Epithelial cell of umbilical artery (primary cell): ENCODE measurements at places on chromosomes 11 and 22. TPM values are rescaled to one million over a fixed set of nuclear protein-coding genes. Genes with fewer than 3 reads are reported as not detected.

MS4A14 gene
- not detected in 2 replicates for total RNA-seq

OR51M1 gene
- total RNA-seq, result not detected in 2 replicates

DEPDC7 gene
- total RNA-seq, result 0.32 and 0.91 TPM in 2 replicates

TMEM184B gene
- 19.6 and 22.7 TPM in 2 replicates for total RNA-seq

CYTH4 gene
- 0.15 TPM in 1 of 2 replicates, not detected in the other for total RNA-seq

ANO5 gene
- 4.9 and 6.2 TPM in 2 replicates for total RNA-seq

SUSD2 gene
- under 0.01 and 0.15 TPM in 2 replicates for total RNA-seq

CALCB gene
- 0.30 TPM in 1 of 2 replicates, not detected in the other for total RNA-seq

GALNT18 gene
- 12.0 and 14.0 TPM in 2 replicates for total RNA-seq

LDHAL6A gene
- total RNA-seq, result not detected in 2 replicates

FAM227A gene
- total RNA-seq, result 2.9 and 4.6 TPM in 2 replicates

MRPL21 gene
- 83.3 and 103 TPM in 2 replicates for total RNA-seq

HEPHL1 gene
- total RNA-seq, result not detected in 2 replicates

TLCD5 gene
- 5.5 and 9.3 TPM in 2 replicates for total RNA-seq

MS4A15 gene
- not detected in 2 replicates for total RNA-seq

PNPLA5 gene
- not detected in 2 replicates for total RNA-seq

OR6X1 gene
- not detected in 2 replicates for total RNA-seq

CHADL gene
- 0.76 and 0.97 TPM in 2 replicates for total RNA-seq

ADAMTS8 gene
- not detected in 2 replicates for total RNA-seq

MPPED2 gene
- total RNA-seq, result 0.32 TPM in 1 of 2 replicates, not detected in the other

OSBP2 gene
- total RNA-seq, result 5.5 and 12.8 TPM in 2 replicates

ST13 gene
- 173 and 236 TPM in 2 replicates for total RNA-seq

NCR3LG1 gene
- 5.2 and 8.1 TPM in 2 replicates for total RNA-seq

DEUP1 gene
- not detected in 2 replicates for total RNA-seq

MISFA gene
- 0.65 and 2.7 TPM in 2 replicates for total RNA-seq

NFAM1 gene
- total RNA-seq, result not detected in 2 replicates

SYT12 gene
- not detected in 2 replicates for total RNA-seq

OR52E8 gene
- total RNA-seq, result not detected in 2 replicates

ESRRA gene
- 43.6 and 52.3 TPM in 2 replicates for total RNA-seq

PANX3 gene
- total RNA-seq, result not detected in 2 replicates

CD82 gene
- total RNA-seq, result 14.0 and 29.2 TPM in 2 replicates

FAM181B gene
- under 0.01 and 0.15 TPM in 2 replicates for total RNA-seq

ARHGAP32 gene
- total RNA-seq, result 7.1 and 8.1 TPM in 2 replicates

TSSK2 gene
- total RNA-seq, result not detected in 2 replicates

TBX10 gene
- total RNA-seq, result not detected in 2 replicates

CATSPER1 gene
- total RNA-seq, result under 0.01 and 0.61 TPM in 2 replicates

ARHGAP1 gene
- 14.9 and 17.3 TPM in 2 replicates for total RNA-seq

GUCY1A2 gene
- under 0.01 TPM in 2 replicates for total RNA-seq

SLC22A12 gene
- total RNA-seq, result not detected in 2 replicates
